ENCODE measurements at places on chromosomes 6 and 20.

GRCh38 chr6:133623065-133623464, 265.8 kb upstream of the TCF21 start:
- no peak for DNase-seq

DNA sequence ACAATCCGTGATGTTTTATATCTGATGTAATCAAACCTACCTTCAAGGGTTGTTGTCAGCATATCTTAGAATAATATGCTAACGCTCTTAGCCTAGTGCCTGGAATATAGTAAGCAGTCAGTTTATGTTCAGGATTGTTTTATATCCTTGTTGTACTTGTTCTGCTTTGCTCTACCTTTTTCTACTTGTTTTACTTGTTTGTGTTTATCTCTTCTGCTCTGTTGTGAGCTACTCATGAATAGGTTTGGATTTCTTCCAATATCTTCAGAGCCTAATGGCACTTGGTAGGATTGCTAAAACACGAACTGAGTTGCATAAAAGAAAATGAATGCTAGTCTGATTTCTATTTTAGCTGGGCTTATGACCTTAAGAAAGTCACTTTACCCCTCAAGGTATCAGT, 40.1 kb downstream of the DNAH8 start:
- DNase-seq, result no peak

- no peak for DNase-seq
These were observed 4.6 kb downstream of the PTPRK start for GRCh38 chr6:128515550-128516513.

GRCh38 chr6:35725721-35726438, 11.0 kb upstream of the ARMC12 start:
- no peak for DNase-seq

GRCh38 chr6:37060195-37060559, 54.7 kb downstream of the FGD2 start:
- DNase-seq, result no peak

- DNase-seq, result no peak
These were observed 19.7 kb downstream of the VAPB start for GRCh38 chr20:58408603-58409246.

DNA sequence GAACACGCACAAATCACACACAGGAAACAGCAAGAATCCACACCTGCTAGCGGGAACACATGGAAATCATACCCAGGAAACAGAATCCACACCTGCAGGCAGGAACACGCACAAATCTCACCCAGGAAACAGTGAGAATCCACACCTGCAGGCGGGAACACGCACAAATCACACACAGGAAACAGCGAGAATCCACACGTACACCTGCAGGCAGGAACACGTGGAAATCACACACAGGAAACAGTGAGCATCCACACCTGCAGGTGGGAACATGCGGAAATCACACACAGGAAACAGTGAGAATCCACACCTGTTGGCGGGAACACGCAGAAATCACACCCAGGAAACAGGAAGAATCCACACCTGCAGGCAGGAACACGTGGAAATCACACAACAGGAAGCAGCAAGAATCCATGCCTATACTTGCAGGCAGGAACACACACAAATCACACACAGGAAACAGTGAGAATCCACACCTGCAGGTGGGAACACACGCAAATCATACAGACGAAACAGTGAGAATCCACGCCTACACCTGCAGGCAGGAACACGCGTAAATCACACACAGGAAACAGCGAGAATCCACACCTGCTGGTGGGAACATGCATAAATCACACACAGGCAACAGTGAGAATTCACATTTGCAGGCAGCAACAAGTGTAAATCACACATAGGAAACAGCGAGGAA, 108.6 kb downstream of the DLL1 start:
- DNase-seq, result no peak

DNA sequence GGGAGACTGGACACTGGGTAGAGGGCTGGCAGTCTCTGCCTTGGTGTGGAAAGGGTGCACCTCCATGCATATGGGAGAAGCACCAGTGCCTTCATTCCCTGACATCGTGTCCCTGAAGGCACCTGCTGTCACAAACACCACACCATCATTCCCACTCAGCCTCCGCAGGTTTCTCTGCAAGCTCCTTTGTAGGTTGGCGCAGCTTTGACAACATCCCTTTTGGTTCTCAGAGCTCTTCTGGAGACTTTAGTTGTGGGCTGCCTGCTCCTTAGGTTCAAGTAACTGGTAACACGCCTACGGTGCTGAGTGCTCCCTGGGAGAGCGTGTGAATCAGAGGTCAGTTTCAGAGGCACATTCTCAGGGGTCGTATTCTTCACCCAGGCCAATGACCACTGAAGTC, 50.2 kb upstream of the TULP4 start:
- no peak for DNase-seq

DNA sequence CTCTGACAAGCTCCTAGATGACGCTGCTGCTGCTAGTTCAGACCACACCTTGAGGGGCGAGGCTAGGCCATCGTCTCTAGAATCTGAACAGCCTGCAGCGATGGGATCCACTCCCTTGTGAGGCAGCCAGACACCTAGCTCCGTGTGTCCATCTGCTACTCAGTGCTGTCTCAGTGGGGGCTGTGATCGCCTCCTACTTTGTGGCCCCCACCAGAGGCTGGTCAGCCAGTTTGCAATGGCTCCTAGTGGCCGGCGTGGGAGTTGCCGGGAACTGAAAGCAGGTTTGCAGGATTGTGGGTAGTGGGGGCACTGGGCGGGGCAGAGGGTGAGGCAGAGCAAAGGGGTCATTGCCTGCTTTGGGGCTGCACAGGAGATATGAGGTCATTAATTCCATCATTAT, 2.8 kb downstream of the CCN5 start:
- no peak for DNase-seq

DNA sequence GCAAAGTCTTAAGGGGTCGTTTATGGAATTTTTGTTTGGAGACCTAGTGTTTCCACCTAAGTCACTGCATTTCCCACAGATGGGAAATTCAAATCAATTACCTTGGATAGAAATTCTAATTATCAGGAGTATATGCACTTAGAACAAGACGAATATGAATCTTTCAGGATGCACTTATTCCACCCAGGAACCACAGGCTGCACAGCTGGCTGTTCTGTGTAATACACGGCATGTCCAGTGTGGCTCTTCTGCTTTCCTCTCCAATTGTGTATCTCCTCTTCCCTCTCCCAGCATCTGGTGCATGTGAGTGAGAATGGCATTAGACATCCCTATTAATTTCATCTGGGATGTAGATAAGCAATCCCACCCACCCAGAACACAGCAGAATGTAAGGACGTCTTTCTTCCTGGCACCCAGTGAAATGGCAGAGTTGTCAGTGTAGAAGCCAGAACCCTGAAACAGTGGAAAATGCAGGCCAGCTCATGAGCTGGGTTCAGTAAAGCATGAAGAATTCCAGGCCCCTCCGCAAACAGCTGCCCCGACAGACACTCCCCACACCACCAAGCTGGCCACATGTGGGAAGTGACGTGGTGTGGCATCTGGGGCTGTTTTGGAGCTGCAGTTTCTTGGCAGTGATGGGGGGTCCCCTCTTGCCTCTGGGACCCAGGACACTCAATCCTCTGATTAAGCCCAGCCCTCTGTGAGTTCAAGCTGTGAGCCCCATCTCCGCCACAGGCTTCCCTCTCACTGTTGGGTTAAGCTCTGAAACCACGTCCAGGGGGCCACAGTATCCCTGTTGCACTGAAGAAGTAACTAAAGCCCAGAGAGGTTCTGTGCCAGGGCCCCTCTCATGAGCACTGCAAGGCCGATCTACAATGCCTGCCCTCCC, 180.1 kb upstream of the CST7 start:
- no peak for DNase-seq

GRCh38 chr6:51562198-51562597, 525.2 kb downstream of the PKHD1 start:
- DNase-seq, result no peak

DNA sequence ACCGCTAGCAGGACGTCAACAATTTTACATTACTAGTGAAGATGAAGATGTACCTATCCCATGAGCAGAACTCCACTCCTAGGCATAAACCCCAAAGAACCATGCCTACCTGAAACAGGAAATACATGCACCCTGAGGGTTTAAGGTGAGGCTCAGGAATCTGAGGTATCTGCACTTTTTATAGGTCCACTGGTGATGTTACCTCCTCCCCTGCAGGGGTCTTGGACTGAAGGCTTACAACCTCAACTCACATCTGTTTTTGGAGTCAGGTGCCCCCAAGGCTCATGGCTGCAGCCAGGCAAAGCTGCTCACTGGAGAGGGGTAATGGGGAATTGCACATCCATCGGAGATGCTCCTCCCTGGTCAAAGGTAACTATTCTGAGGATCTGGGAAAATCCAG, 132.5 kb upstream of the TRAF3IP2 start:
- DNase-seq, result no peak

GRCh38 chr6:151738267-151738666, 69.2 kb upstream of the ESR1 start:
- DNase-seq, result no peak

- no peak for DNase-seq
These were observed 46.7 kb upstream of the IRF4 start for GRCh38 chr6:344816-345340.

DNA sequence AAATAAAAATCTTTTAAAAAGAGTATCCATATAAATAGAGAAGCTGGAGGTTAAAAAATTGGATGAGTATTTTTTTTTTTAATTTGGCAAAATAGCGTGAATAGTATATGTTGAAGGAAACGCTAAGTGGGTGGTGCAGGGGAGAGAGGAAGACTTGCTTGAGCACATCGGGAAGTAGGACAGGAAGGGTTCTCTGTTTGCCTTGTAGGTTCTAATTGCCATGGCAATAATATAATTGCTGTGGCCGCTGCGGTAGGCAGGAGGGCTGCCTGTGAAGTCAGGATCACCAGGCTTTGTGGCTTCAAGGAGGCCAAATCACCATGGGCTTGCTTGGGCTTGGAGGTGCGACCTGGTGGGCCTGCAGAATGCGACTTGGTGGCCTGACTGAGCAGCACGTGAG, 35.1 kb downstream of the IGF2R start:
- no peak for DNase-seq

DNA sequence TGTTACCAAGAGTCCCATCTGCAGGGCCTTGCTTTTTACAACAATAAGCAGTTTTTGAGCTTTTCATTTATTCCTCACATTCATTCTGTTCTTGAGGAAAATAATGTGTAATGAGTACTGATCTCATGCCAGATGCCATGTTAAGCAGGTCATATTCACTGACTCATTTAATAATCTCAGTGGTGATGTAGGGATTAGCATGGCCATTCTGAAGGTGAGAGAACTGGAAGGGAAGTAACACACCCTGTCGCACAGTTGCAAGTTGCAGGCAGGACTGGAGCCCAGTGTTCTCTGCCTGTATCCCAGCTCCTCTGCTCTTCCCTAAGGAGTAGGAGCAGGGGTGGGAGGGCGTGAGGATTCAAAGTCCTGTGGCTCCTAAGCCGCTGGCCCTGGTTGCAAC, 5.6 kb downstream of the PCIF1 start:
- DNase-seq, result no peak

- DNase-seq, result peak; percentile 76
These were observed 142.1 kb upstream of the SHLD1 start for GRCh38 chr20:5608104-5608441.

GRCh38 chr20:43034981-43035724, 154.6 kb downstream of the PTPRT start:
- DNase-seq, result no peak

- no peak for DNase-seq
These were observed 41.3 kb downstream of the NHLRC1 start for GRCh38 chr6:18081025-18081668.

DNA sequence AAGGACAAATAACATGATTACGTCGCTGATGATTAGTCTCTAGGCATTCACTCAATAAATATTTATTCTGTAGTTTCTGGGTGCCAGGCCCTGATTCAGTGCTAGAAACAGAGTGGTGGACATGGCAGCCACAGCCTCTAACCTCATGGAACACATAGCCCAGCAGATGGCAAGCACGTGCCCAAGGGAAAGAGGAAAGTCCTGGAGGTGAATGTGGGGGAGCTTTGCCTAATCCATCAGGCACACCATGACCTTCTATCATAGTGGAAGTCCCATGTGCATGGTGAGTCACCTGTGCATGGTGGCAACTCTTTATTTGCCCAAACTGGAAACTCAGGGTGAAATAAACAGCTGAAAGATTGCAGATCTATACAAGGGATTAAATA, 143.0 kb upstream of the TNFAIP3 start:
- DNase-seq, result no peak

- no peak for DNase-seq
These were observed 74.2 kb downstream of the RIOK1 start for GRCh38 chr6:7463785-7464184.

All from NCI-H1417 (cell line).